ENCODE measurements at places on chromosomes 1 and 21. TPM values are rescaled to one million over a fixed set of nuclear protein-coding genes. Genes with fewer than 3 reads are reported as not detected.

- H3K27me3 ChIP-seq, result no peaks in the 10 kb centered on the region
- peaks cover 9% of the 10 kb centered on the region for H3K36me3 ChIP-seq
- H3K4me1 ChIP-seq, result peaks cover 6% of the 10 kb centered on the region
- H3K4me3 ChIP-seq, result no peak overlapping the region
These were observed 1.1 kb downstream of the ECM1 start for GRCh38 chr1:150508982-150509381.

DNA sequence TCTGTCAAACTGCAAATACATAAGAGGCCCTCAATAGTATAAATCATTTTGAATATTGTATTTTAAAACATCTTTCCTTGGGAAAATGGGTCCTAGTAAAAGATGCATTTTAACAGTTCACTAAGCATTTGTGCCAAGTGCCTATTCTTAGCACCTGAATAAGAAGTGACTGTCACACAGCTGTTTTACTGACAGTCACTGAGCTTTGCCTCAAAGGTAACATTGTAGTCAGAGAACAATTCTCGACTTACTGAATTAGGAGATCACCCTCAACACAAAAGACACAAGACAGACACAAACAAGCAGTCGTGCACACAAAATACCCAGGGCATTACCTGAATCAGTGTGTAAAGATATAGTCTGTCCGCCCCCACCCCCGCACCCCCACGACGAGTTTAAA lies 408 bp downstream of the ESRRG start:
- H3K4me3 ChIP-seq, result no peak overlapping the region
- H3K36me3 ChIP-seq, result no peaks in the 10 kb centered on the region
- DNase-seq, result no peak
- no peak overlapping the region for H3K27ac ChIP-seq
- H3K4me1 ChIP-seq, result no peaks in the 10 kb centered on the region

DNA sequence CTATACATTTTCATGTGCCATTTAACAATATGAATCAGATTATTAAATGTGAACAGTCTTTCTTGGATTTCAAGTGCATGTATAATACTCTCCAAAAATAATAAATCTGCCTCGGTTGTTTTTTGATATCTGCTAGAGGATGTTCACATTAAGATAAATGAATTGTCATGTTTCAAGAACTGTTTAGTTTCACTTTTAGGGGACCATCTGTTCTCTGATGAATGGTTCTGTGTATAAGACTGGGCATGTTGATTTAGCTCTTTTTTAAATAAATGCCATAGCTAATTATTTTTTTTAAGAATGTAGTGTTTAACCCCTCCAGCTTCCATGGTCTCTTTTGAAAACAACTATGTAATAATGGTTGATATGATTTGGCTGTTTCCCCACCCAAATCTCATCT lies 1245.1 kb upstream of the ADGRL4 start:
- no peak for DNase-seq
- no peaks in the 10 kb centered on the region for H3K4me1 ChIP-seq
- no peak overlapping the region for H3K4me3 ChIP-seq
- H3K27me3 ChIP-seq, result no peaks in the 10 kb centered on the region

Gene CFHR1
- not detected for total RNA-seq

DNA sequence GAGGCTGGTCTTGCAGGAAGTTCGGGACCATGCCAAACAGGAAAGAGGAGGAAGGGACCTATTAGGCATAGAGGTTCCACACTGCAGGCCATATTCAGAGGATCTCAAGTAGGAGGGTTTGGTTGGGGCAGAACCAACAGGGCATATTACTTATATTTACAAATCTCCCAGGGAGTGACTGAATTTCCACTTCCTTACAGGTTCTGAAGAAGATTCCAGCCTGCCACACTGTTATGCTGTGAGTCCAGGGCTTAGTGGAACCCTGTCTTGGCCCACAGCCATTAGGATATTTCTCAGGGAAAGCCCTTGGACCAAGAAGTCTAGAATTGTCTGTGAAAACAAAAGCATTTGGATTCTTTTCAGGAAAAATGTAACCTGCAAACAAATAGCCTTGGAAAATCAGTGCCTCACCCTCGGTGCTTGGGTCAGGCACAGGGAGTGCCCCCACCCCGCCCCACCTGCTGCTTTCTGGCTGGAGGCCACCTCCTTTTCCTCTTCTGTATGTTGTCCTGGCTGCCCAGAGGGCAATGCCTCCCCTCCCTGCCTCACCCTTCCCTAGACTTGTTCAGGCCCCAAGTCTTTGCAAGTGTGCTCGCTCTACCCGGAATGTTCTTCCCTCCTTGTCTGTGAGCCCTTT lies 41.0 kb upstream of the JUN start:
- H3K36me3 ChIP-seq, result no peaks in the 10 kb centered on the region
- H3K27ac ChIP-seq, result no peak overlapping the region
- H3K4me1 ChIP-seq, result no peaks in the 10 kb centered on the region

DNA sequence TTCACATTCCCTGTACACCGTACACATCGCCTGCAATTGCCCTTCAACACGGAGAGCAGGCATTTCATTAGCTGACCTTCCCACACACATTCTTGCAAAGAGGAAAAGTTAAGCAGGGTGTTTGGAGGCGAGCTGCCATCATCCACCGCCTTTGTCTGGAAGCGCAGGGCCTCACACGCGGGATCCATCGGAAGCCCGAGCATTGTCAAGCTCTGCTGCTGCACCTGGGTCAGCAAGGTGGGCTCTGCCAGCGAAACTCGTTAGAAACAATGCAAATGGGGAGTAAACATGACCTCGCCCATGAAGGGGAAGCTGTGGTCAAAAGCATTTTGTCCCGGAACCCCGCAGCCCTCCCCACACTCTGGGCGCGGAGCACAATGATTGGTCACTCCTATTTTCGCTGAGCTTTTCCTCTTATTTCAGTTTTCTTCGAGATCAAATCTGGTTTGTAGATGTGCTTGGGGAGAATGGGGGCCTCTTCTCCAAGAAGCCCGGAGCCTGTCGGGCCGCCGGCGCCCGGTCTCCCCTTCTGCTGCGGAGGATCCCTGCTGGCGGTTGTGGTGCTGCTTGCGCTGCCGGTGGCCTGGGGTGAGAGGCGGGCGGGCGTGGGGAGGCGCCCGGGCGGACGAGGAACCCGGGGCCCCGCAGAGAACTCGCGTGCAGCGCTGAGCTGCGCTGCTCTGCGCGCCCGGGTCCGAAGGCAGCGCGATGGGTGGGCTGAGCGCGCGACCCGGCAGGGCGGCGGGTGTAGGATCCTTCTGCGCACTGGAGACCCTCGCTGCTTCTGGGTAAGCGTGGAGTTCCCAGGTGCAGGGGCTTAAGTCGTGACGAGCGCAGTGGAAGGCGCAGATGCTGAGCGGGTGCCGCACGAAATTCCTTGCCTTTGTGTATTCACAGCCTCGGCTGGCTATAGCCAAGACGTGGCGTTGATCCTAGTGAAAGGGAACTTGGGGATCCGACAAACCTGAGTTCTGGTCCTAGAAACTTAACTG lies at the start of gene CR1:
Gene CR1 (plus strand): TSS at position 357 of the 992 bp plus-strand sequence. CDS start 111 bp downstream, at position 468.
- DNase-seq, result no peak
- H3K27me3 ChIP-seq, result no peaks in the 10 kb centered on the region
- H3K27ac ChIP-seq, result no peak within 1 kb of the TSS
- H3K4me1 ChIP-seq, result peaks cover 6% of the 10 kb centered on the region
- H3K4me3 ChIP-seq, result peak within 1 kb of the TSS; percentile 71

DNA sequence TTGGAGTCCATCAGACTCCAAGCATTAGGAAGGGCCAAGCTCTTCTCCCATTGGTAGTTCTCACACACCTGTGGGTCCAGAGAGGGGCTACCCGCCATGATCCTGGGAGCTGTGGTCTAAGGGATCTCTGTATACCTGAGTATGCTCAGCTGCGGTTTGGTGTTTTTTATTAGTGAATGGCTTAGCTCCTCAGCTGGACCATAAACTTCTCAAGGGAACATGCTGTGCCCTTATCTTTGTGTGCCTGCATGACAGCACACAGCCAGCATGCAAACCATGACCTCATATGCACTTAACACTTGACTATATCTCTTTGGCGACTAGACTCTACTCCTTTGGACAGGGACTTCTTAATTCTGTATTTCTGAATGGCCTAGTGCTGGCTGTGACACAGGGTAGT lies 94.5 kb downstream of the CD58 start:
- H3K4me1 ChIP-seq, result no peaks in the 10 kb centered on the region
- no peaks in the 10 kb centered on the region for H3K27me3 ChIP-seq
- no peaks in the 10 kb centered on the region for H3K36me3 ChIP-seq
- no peak overlapping the region for H3K4me3 ChIP-seq
- DNase-seq, result no peak
- no peak overlapping the region for H3K27ac ChIP-seq

DNA sequence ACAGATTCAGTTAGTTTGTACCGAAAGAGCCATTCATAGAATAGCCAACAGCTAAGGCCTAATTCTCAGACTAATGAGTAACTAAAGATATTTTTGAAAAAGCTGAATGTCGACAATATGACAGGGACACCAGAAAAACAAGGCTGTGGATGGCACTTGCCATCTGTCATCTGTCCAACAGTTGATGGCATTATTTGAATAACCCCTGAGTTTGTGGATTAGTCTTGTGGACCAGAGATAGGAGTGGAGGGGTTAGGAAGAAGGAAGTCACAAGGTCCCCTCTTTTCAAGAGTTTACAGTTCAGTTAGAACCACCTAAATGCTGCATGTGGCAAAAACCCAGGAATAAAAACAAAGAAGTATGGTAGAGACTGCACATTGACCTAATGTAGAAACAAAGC lies 356.5 kb upstream of the DUSP10 start:
- H3K27ac ChIP-seq, result no peak overlapping the region
- DNase-seq, result no peak
- no peaks in the 10 kb centered on the region for H3K27me3 ChIP-seq
- no peaks in the 10 kb centered on the region for H3K36me3 ChIP-seq

GRCh38 chr1:236168716-236169429 lies 26.5 kb downstream of the GPR137B start:
- H3K4me1 ChIP-seq, result peaks cover 3% of the 10 kb centered on the region
- H3K27me3 ChIP-seq, result no peaks in the 10 kb centered on the region
- H3K27ac ChIP-seq, result no peak overlapping the region

DNA sequence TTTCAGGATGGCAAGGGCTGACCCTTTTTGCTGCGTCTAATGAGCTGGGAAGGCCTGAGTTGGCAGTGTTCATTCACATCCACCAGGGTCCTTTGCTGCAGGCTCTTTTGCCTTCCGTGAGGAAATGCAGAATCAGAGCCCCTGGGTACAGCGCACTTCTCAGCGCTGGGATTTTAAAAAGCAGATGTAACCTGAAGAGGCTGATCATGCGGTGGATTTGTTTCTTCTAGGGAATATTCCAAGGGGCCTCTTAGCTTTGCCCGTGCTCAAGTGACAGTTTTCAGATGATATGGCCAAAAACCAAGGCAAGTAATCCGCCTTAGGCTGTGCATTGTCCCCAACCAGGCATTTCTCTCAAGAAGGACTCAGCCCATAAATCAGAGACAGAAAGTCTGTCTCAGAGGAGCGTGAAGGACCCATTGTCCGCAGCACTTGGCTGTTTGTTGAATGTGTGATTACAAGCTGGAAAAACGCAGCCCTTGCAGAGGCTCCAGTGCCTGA lies 237.6 kb downstream of the PTPRC start:
- no peak overlapping the region for H3K4me3 ChIP-seq
- H3K27me3 ChIP-seq, result no peaks in the 10 kb centered on the region
- no peak overlapping the region for H3K27ac ChIP-seq
- no peak for DNase-seq
- H3K36me3 ChIP-seq, result no peaks in the 10 kb centered on the region

GRCh38 chr1:58823481-58824010 lies 39.7 kb upstream of the JUN start:
- no peak for DNase-seq
- H3K27me3 ChIP-seq, result no peaks in the 10 kb centered on the region
- no peak overlapping the region for H3K4me3 ChIP-seq
- no peak overlapping the region for H3K27ac ChIP-seq

Gene TAF13
- total RNA-seq, result 17.5 TPM
